ENCODE measurements at places on chromosomes 11 and 22.

DNA sequence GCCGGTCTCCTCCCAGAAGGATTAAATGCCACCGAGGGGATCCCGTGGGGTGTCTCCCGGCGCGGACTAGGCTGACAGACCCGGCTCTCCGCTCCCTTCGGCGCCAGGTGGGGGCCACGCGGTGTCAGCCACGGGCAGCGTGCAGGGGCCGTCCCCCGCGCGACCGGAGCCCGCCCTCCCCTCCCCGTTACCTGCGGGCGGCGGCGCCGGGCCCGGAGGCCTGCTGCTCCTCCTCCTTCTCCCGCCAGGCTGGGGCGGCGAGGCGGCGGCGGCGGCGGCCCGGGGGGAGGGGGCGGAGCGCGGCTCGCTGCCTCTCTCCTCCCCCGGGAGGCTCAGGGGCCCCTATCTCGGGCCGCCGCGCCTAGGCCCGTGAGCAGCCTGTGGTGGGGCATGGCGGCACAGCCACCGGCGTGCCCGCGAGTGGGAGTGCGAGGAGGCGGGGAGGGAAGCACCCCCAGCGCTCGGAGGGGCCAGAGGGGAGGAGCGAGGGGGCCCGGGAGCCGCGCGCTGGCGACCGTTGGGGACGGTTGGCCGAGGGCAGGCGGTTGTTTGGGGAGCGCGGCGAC lies 450 bp downstream of the ZBTB44 start:
- DNase-seq: peak; percentile 60

- no peak for DNase-seq
These were observed 471.1 kb upstream of the KIRREL3 start for GRCh38 chr11:127471662-127472061.

- DNase-seq: no peak
These were observed 545.9 kb downstream of the MIAT start for GRCh38 chr22:27203276-27203660.

DNA sequence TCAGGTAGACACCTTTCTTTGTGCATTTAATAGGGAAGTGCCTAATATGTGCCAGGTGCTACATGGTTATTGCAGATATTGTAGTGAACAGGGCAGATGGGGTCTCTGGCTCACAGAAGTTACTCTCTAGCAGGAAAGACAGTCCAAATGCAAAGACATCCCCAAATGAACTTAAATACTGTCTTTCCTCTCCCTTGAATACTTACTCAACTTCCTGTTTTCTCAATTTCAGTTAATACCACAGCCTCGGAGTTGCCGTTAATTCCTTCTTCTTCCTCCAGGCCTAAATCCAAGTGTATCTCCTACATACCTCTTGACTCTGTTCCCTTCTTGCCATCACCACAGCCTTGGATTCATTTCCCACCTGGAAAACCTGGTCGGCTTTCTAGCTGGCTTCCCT lies 134.3 kb upstream of the SESN3 start:
- no peak for DNase-seq

- DNase-seq: peak; percentile 88
These were observed 25.4 kb upstream of the SMTN start for GRCh38 chr22:31055635-31056159.

DNA sequence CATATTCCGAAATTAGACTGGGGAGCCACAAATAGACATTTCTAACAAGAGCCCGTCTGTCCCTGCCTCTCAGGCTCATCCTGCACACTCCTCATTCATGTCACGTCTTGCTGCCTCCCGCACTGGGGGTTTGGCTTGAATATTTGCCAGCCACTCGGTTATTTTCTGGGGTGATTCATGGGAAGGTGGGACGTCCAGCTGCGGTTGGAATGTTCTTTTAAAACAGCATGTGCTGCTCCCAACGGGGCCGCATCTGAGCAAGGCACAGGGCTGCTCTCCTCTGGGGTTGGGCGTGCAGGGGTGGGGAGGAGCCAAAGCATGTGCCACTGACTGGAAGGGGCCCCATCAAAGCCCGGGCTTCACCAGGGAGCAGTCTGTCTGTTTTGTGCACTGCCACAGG lies 25.9 kb upstream of the SLC5A4 start:
- DNase-seq: peak; percentile 41

- no peak for DNase-seq
These were observed 10.8 kb downstream of the ST14 start for GRCh38 chr11:130170345-130170744.

GRCh38 chr11:76315182-76315853 lies 65.6 kb downstream of the THAP12 start:
- no peak for DNase-seq

DNA sequence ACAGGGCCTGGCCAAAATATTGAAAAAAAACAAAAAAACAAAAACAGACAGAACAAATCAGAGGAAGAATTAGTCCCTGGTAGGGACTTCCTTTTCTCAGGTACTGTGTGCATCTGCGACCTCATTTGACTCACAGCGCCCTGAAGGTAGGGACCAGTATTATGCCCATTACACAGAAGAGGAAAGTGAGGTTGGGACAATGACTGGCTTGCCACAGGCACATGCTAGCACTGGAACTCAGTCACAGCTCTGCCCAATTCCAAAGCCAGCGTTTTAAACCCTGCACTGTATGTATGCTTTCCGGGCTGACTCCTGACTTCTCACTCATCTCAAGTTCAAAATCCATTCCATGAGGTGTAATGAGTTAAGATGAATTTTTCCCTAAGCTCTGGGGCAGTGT lies 3.3 kb downstream of the SEC14L4 start:
- no peak for DNase-seq

- peak; percentile 60 for DNase-seq
These were observed 6.6 kb downstream of the APOL4 start for GRCh38 chr22:36194971-36195370.

DNA sequence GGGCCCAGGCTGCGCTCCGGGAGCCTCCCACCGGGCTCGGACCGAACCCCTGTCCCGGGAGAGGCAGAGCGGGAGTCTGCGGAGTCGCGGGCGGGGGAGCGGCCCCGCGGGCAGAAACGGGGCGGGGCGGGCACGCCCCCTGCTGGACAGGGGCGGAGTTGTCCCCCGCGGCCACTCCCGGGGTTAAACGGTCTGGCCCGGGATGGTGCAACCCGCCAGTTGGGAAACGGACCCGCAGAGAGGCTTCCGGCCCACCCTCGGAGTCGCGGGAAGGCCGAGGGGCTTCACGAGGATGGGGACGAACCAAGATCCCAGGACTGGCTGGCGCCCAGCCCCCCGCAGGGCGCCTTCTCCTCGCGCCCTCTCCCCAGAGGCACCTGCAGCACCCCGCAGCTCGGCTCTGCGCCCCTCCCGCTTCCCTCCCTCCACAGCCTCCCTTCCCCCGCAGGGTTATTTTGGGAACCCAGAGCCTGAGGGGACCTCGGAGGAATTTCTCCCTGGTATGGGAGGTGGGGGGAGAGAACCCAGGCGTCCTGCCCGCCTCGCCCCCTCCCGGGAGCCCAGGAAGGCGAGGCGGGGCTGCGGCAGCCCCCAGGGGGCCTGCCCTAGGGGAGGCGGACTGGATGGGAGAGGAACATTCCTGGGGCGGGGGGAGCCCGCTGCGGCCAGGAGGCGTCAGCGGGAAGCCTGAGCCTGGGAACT lies 902 bp downstream of the RASGRP2 start:
- DNase-seq: peak; percentile 45

DNA sequence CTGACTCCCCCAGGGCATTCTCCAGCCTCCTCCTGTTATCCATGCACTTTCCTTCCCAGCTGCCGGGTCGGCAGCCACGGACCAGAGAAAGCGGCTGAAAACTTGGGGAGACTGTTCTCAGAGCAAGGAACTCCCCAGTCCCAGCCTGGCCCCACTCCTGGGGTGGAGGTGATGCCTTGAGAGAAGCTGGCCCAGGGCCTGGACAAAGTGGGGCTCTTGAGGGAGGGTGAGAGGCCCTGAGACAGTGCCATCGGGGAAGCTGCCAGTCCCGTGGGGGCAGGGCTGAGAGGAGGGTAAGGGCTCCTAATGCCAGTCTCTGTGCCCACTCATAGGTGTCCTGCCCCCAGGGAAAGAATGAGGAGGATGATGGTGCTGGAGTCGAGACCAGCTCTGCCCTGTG lies 53.8 kb downstream of the FLRT1 start:
- no peak for DNase-seq

DNA sequence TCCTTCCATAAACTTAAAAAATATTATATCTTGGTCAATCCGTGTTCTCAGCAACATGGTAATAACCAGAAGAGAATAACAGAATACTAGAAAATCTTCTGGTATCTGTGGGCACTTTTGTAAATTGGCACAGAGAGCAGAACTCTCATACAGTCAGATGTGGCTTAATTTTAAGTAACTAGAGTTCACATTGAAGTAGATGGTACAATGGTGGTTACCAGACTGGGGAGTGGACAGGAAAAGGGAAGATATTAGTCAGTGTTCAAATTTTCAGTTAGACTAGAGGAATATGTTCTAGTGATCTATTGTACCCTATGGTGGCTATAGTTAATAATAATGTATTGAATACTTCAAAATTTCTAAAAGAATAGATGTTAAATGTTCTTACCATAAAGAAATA lies 6.9 kb downstream of the OR52H1 start:
- no peak for DNase-seq

DNA sequence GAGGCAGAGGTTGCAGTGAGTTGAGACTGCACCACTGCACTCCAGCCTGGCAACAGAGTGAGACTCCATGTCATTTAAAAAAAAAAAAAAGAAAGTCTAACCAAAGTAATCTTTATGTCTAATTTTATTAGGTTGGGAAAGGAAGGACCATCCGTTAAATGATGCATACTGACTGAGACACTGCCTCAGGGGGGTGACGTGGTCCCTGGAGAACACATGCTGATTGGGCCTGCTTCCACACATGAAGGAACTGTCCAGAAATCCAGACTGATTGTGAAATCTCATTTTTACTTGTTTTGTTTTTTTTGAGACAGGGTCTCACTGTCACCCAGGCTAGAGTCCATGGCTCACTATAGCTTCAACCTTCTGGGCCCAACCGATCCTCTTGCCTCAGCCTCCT lies 5.5 kb downstream of the SF3A1 start:
- no peak for DNase-seq

GRCh38 chr11:118615282-118615975 lies 8.0 kb downstream of the PHLDB1 start:
- DNase-seq: no peak

- no peak for DNase-seq
These were observed 387.8 kb downstream of the SOX6 start for GRCh38 chr11:15968461-15969130.

DNA sequence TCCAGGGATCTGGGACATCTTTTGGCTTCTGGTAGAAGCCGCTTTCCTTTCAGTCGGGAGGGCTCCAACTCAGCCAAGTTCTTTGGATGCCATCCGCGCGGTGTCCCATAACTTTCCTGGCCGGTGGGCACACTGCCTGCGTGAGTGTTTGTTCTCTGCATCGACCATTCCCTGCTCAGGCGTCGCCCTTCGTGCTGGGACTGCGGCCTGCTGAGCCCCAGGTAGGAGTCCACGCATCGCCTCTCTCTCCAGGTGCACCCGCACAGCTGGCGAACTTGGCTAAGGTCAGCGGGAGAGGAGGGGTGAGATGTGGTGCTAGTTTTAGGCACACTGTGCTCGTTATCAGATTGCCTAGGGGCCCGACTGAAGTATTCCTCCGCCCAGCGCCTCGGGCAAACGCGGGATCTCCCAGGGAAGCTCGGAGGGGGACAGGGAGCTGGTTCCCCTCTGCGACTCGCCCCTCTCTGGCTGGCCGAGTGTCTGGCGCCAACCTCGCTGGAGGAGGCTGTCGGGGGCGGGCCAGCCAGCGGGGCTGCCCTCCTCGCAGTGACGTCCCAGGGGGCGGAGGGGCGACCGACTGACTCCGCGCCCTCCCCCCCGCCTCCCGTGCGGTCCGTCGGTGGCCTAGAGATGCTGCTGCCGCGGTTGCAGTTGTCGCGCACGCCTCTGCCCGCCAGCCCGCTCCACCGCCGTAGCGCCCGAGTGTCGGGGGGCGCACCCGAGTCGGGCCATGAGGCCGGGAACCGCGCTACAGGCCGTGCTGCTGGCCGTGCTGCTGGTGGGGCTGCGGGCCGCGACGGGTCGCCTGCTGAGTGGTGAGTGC lies at the start of gene LAYN:
Gene LAYN (plus strand): TSS at position 607 of the 823 bp plus-strand sequence. CDS start 124 bp downstream, at position 731.
- DNase-seq: no peak

DNA sequence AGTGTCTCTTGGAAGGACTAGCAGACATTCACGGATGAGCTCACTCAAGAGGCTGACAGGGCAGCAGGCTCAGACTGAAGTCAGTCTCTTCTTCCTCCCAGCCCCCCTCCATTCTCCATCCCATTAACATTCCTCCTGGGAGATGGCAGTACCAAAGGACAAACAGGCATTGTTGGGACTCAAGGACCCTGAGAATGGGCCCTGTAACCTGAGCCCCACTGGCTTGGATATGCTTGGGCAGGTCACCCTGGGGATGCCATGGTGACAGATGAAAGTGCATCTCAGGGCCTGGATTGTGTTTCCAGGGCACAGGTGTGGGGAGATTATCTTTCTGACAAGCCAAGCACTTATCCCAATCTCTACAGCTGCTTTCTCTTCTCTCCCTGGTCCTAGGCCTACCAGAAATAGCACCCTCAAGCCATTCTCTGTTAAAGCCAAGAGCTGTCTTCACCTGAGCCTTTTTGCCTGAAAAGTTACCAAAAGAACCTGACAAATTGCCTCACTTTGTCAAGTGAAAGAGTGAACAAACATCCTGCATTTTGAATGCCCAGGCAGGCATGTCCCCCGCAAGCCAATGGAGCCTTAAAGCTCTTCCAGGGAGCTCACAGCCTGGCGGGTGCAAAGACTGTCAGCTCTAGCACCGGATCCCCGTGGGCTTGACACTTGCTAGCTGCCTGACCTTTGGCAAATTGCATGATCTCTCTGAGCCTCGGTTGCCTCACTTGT lies 366.0 kb upstream of the NARS2 start:
- DNase-seq: no peak

DNA sequence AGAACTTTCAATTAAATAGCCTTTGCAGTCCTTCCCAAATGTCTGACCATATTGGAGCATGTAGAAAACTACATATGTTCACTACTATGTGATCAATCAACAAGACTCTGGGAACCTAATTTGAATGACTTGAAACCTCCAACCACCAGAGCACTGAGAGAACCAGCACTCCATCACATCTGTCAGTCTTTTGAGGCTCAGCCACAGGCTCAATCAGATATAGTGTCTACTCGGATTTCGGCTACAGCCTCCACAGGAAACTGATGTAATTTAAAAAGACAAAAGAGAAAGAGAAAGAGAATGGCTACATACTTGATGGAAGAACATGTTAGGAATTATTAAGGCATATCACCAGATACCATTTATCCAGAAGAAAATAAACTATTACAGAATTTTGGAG lies 859.0 kb downstream of the FAM181B start:
- no peak for DNase-seq

All from RKO (cell line).